ENCODE measurements at places on chromosomes 7 and 10.
A peak's percentile ranks its signal among the peaks of the same experiment; 100 is the strongest.

GRCh38 chr10:50470345-50470744 lies 153.4 kb downstream of the SGMS1 start:
- DNase-seq = no peak

- DNase-seq = no peak
Observed at GRCh38 chr7:96598421-96598820, 111.2 kb downstream of the SEM1 start.

DNA sequence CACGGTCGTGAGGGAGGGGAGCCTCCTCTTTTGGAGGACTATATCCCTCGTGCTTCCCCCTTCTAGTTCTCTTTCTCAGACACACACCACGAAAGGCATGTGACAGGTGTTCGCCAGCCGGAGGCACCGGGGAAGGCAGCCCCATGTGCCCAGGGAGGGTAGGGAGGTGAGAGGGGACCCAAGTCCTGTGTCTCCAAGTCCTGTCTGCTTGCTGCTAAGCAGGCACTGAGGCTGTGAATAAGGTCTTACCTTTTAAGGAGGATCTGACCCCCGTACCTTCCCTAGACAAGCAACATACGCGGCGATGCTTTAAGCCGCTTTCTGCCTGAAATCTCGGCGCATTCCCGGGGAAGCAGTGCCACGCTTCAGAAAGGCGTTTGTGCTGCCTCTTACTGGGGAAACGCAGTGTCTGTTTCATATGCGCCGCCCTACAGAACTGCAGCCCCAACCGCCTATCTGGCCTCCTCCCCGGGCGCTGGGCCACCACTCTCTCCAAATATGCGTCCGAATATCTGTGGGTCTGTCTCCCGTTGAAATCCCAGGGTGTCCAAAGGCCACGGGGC lies 770 bp downstream of the PLXNA4 start:
- peak; percentile 30 for DNase-seq

DNA sequence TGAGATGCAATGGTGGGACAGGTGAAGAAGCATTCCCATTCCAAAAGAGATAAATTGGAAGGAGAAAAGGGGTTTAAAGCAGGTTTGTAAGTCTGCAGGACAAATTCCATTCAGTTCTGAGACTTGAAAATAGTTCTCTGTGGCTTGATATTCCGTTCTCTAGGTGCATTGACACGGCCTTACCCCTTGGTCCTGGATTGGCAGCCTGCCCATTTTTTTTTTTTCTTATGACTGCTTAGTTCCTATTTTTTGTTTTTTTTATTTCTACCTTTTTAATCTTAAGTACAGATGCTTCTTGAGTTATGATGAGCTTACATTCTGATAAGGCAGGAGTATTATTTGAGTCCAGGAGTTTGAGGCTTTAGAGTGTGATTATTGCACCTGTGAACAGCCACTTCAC lies 70.6 kb downstream of the MLLT10 start:
- DNase-seq = no peak

- no peak for DNase-seq
Observed at GRCh38 chr10:111458256-111458655, 381.4 kb downstream of the ADRA2A start.

GRCh38 chr7:23458044-23458443 lies 12.2 kb downstream of the IGF2BP3 start:
- no peak for DNase-seq

DNA sequence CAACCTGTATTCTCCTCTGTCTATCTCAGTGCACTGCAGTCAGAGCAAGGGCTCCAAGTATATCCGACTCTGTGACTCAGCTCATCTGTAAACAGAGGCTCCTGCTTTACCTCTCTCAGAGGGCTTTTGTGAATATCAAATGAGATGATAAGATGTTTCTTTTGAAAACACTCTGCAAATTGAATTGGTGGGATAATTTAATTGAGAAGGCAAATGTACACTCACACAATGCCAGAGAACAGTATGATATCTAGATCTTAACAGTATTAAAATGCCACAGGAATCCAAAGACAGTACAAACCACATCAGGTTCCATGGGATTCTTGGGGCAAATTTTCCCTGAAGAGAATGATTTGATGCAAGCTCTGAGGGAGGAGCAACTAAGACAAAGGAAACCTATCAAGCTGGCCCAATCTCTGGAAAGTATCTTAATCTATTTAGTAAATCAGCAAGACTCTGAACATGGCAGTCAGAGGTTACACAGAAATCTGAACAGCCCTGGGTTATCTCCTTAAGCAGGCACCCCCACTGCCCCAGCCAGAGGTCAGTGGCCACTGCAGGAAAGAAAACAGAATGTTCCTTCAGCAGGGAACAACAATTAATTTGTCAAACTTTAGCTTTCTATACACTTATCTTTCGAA lies 45.9 kb downstream of the DOCK4 start:
- DNase-seq = no peak

DNA sequence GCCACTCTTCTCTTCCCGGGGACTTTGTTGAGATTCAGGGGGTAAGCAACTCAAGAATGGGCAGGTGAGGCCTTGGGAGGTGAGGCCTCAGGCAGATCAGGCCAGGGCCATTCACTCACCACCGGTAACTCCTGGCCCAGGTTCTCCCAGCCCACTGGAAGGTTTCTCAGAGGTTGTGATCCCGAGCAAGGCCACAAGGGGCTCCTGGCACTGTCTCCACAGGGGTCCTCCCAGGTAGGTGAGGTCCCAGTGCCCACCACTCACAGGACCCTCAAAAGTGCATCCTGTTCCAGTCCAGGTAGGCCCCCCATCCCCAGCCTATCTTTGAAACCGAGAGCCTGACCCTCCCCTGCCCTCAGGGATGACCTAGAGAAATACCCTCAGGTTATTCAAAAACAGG lies 236.1 kb downstream of the BUB3 start:
- DNase-seq = no peak

DNA sequence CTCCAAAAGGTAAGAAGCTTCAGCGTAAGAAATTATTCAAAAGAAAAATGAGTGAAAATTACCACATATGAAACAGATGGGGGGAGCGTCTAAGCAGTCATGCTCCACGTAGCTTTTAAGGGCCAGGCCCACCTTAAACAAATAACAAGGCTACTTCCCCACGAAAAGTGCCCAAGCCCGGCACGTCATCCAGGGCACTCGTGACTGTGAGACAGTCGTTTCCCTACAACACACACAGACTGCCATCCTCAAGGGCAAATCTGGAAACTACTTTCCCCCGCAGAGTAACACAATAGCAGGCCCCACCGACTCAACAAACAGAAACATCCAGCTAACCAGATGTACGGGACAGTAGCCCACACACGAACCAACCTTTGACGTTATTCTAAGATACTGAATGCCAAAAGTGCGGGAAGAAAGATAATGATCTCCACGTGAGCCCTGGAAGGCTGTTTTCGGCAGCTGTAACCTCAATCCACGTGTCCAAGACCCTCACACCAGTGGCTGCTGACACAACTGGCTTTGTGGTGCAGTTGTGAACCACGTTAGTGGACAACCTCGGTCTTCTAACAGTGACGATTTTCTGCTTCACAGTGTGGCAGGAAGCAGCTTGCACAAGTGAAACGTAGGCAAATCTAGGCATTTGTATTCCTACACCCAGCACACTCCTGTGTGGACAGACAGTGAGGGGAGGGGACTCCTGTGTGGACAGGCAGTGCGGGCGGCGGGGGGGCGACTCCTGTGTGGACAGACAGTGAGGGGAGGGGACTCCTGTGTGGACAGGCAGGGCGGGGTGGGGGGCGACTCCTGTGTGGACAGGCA lies 251.7 kb downstream of the ZMYND11 start:
- no peak for DNase-seq

DNA sequence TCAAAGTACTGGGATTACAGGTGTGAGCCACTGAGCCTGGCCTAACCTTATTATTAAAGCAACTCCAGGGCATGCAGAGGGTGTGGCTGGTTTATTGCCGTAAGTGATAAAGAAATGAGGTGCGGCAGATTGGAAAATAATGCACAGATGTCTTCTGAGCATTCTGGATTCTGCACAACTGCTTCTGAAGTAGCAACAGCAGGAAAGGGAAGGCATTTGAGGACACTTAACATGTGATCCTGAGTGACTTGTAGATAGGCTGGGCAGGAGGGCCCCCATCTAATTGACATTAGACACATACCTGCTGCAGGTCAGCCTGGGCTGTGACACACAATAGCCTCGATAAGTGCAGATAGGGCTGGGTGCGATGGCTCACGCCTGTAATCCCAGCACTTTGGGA lies 5.6 kb downstream of the RHBDD2 start:
- no peak for DNase-seq

DNA sequence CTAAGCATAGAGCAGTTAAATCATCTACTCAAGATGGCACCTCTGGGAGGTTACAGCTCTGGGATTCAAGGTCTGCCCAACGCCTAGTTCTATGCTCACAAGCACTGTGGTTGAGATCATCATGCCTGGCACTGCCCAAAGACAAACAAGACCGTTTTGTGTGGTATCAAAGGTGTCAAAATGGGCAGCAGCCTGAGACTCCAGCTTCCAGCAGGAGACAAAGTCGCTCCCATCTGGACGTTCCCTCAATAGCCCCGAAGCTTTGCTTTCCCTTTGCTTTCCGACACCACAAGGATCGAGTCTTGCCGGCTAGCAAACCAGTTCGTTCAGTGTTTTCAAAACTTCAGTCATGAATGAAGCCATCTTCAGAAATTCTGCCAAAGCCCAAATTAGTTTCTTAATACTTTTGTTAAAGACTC lies 5.1 kb downstream of the HABP2 start:
- DNase-seq = no peak

DNA sequence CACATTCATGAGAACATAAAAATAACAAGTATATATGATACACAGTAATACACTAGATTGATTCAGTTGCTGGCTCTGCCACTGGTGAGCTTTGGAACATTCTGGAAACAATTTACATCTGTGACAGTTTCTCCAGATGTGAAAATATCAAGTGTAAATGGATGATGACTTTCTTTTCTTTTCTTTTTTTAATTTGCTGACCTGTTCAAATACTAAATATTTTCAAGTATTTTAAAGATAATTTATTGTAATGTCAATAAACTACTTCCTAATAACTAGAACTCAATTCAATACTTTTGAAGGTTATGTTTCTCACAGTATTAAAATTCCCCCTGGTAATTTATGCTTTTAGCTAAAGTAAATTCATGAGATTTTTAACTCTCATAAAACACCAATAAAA lies 180.3 kb downstream of the CRPPA start:
- no peak for DNase-seq

DNA sequence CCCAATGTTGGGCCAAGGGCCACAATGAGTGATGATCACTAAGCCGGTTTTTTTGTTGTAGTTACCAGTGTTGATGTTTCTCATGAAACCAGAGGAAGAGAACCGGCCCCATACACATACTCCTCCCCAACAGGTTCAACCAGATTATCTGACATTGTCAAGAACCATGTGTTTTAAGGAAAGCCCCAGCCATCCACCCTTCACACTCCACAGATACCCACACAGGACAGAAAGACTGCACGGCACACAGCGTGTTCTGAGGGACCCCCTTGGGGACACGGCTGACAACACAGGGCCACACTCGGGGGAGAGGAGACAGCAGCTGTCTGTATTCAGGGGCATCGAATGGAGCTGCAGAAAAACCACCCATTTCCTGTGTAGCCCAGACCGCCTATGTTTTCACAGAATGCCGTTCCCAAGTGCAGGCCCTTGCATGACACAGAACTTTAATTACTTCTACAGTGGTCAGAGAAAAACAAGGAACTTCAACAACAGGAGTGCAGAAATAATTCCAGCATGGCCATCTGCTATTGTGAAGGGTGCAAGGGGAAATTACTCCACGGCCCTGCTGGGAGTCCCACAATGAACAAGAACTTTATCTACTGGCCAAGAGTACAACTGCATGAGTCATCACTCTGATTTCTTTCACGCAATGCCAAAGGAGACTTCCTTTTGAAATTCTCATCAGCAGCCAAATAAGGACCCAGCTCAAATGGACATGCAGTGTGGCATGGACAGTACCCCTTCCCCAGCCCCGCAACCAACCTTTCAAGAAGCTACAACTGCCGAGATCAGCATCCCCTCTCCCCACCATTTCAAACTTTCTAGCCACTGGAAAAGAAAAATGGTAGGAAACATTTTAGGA lies 2.3 kb downstream of the KLF6 start:
- peak; percentile 65 for DNase-seq

DNA sequence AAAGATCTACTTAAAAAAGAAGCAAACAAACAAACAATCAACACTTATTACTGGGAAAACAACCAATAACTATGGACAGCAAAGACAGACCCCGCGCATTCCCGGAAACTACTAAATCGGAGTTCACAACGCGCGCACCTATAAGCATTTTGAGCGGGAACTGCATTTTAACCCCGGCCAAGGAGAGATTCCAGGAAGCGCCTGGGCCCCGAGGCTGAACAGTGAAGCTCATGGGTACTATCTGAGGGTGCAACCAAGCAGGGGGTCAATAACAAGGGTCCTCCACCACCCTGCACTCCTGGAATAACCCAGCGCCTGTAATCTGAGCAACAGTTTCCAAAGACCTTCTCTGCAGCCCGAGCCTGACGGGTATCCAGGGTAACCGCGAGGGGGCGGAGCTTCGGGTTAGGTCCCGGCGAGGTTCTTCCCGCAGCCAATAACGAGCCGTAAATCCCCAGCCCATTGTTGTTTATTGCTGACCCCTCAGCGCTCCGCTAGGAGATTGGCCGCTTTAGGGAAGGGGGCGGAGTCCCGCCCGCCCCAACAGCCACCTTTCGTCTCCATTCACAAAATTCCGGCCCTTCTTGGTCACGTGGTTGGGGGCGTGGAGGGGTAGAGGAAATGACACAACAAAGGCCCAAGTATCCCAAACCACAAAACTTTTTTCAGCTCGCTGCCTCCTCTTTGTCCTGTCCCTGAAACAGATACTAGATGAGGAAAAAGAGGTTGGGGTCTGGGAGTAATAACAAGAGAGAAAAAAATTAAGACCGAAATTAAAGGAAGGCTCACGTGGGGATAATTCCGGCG lies 1.7 kb upstream of the ETV1 start:
- peak; percentile 78 for DNase-seq

DNA sequence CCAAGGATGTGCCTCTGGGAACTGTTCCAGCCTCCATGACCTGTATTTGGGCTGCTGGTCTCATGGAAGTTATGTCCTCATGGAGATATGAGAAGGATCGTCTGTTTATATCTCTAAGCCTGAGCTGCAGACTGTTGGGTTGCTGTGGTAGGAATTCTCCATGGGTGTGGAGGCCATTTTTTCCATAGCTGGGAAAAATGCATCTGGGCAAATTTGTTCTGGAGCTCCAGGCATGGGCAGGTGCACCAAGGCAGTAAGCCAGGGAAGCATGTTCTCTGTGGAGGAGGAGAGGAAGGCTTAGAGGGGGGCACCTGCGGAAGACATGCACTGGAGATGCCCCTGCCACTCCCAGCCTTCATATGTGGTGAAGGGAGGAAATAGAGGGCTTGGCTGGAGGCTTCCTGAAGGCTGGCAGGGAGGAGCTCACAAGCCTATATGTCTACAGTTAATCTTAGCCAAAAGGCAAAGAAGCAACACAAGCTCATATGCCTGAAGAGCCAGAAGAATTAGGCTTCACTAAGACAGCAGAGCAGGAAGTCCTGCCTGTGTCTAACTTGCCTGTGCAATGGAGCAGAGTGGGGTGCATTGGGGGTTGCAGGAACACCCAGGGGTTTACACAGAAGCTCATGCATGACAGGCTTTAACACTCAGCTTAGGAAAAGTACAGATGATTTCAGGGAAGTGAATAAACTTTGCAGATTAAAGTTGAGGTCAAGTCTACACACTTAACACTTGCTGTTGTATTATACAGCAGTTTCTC lies 35.1 kb upstream of the CXCL12 start:
- DNase-seq = no peak

- DNase-seq = no peak
Observed at GRCh38 chr10:112311481-112311880, 28.3 kb downstream of the TECTB start.
